ENCODE measurements at places on chromosomes 6 and 20. TPM values are rescaled to one million over a fixed set of nuclear protein-coding genes. Genes with fewer than 3 reads are reported as not detected.

Gene MYLK2
- polyA plus RNA-seq, result not detected

Gene F13A1
- 1.7 TPM for polyA plus RNA-seq

Gene CLIC5
- polyA plus RNA-seq, result 0.44 TPM

Gene FUT9
- polyA plus RNA-seq, result not detected

Gene C6orf163
- 0.20 TPM for polyA plus RNA-seq

Gene KIF25
- polyA plus RNA-seq, result not detected

Gene KHDC1
- polyA plus RNA-seq, result 7.4 TPM

Gene NRSN1
- polyA plus RNA-seq, result not detected

Gene C20orf204
- not detected for polyA plus RNA-seq

Gene LSM2
- 97.1 TPM for polyA plus RNA-seq

Gene DEFB128
- not detected for polyA plus RNA-seq

Gene EEF1A1
- polyA plus RNA-seq, result 5,498 TPM

Gene SPATS1
- polyA plus RNA-seq, result not detected

Gene PTCHD4
- polyA plus RNA-seq, result not detected

Gene C6orf58
- not detected for polyA plus RNA-seq

Gene BEND3
- 0.04 TPM for polyA plus RNA-seq

Gene SLC17A2
- polyA plus RNA-seq, result not detected

Gene BMP6
- polyA plus RNA-seq, result 0.22 TPM

Gene HLA-DRB1
- polyA plus RNA-seq, result 268 TPM

Measured in immature natural killer cell (primary cell).